ENCODE measurements at places on chromosomes 7 and 10.

GRCh38 chr7:73671857-73672445 lies 4.3 kb downstream of the VPS37D start:
- no peak for DNase-seq

- no peak for DNase-seq
Observed at GRCh38 chr7:44629829-44630522, 23.5 kb downstream of the OGDH start.

GRCh38 chr10:132654708-132655661 lies 117.4 kb downstream of the INPP5A start:
- DNase-seq: no peak

GRCh38 chr10:49072166-49072885 lies 43.0 kb downstream of the VSTM4 start:
- DNase-seq: no peak

DNA sequence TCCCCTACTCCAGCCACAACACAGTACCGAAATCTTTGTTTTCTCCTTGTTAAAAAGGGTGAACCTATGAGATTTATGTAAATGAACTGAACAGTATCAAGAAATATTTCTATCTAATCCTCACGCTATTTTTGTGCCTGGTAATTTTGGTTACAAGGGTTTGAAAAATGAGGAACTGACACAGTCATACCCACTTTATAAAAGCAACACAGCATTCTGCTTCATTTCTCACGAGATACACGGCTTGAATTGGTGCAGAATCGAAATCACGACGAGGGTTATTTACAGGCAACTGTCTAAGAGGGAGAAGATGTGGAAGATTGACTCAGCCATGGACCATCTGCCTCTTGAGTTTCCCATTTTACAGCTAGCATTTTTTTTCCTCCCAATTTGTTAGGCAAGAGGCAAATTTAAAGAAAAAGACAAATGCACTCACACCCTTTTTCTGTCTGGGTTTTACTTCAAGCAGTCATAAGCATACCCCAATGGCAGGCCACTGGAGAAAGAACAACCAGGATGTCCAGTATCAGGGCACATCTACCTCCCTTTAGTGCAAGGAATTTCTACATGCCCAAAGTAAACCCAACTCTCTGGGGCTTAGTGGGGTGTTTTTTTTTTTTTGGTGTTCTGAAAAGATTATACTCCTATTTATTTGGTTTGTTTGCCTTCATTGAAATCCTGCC lies 108.1 kb downstream of the ITGB8 start:
- DNase-seq: no peak

DNA sequence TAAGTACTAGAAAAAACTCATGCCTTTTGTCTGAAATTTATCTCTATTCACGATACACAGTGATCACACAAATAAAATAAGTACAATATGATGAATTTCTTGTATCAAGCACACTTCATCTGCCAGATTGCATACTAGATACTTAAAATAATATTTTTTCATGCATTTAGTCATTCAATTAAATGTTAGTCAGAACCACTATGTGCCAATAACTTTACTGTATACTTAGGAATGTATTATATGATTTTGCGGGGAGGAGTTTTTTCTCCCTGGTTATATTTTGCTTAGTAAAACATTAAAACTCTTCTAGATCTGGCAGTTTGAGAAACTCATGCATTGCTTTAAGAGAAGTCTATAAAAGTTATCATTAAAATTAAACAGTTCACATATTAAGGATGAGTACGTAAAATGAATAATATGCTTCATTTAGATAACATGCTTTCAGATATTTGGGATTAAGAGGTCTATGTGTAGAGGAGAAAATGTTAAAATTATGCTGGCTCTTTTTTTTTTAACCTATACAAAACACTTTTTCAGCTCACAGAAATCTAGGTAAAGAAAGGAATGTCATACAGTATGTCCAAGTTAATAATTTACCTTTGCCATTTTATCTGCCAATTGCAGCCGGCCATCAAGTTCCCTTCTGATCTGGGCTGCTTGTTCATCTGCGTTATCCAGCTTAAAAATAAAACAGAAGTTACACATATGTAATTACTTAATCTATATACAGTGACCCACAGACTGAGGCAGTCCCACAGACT lies 70.1 kb downstream of the RNF133 start:
- DNase-seq: no peak

DNA sequence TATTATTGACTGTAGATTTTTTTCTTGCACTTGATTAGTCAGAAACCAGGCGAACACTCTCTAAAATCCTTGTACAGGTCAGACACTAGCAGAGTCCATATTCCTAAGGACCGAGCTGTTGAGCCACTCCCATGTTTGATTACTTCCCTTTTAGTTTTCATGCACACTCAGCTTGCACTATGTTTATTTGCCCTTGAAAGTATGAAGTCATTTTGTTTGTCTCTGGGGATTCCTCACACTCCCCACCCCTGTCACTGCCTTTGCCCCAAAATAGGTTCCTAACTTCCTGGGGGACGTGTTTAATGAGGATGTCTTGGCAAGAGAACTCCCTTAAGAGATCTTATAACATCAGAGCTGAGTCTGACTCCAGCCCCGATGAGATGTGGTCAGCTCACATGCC lies 182.1 kb downstream of the EVX1 start:
- no peak for DNase-seq

DNA sequence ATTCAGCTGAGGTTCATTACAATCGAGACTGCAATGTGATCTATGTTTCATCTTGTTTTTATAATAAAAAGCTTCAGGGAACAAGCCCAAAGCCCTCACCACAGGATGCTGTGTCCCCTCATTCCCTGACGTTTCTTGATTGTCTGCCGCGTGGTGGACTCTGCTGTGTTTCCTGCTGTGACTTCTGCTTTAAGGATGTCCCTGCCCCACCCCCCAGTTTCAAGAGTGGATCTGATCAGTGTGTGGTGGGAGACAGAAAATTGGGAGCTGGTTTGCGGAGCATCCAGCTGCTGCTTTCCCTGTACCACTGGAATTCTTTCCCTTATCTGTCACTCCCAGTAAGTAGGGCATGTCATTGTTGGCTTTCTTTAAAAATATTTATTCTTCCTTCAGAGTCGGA lies 86.2 kb downstream of the CREM start:
- no peak for DNase-seq
